ENCODE measurements at places on chromosomes 1 and 21. TPM values are rescaled to one million over a fixed set of nuclear protein-coding genes. Genes with fewer than 3 reads are reported as not detected.

DNA sequence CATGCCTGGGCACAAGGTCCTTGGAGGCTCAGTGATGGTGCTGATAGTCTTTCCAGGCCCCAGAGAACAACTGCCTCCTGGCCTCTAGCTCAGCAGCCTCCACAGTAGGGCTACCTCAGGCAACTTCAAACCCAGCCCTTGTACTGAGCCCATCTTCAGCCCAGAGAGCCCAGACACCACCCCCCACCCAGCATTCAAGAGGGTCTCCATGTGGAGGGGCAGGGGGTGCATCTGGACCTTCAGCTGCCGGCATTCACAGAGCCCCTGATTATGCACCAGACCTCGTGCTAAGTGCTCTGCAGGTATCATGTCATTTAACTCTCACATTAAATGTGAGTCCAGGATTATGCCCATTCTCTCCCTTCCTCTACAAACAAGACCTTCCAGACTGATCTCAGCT, 197.0 kb upstream of the ZC3H12A start:
- no peak overlapping the region for H3K27ac ChIP-seq
- no peaks in the 10 kb centered on the region for H3K27me3 ChIP-seq

DNA sequence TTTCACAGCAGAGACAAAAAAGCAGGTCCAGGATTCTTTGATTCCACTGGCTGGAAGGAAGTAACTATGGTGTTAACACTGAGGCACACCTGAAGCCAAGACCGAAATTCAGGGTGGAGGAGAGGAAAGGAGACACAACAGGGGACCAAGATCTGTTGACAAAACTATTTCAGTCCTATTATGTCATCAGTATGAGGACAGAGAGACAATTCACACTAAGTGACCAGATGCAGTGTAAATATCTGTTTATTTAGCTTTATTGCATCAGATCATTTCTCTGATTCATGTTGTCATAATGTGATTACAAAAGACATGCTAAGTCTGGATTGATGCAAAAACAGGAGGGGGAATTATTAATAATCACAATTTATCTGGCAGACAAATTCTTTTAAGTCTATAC, 118.8 kb downstream of the SIPA1L2 start:
- no peaks in the 10 kb centered on the region for H3K4me1 ChIP-seq
- H3K27me3 ChIP-seq, result no peaks in the 10 kb centered on the region
- no peak for DNase-seq
- no peak overlapping the region for H3K4me3 ChIP-seq
- no peaks in the 10 kb centered on the region for H3K36me3 ChIP-seq
- no peak overlapping the region for H3K27ac ChIP-seq

DNA sequence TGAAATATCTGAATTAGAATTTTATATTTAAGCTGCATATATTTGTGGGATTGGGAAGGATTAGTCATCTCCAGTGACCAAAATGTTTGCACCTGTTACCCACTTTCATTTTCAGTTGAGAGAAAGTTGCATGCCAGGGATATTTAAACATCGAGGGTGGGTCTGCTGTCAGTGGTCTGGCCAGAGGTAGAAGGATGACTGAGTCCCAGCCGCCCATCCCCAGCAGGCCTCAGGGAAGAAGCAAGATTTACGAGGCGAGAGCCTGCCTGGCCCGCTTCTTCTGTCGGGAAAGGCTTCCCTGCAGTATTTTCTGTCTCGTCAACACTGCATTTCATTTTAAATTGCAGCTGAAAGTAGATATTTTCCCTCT, 1.4 kb upstream of the MAN1C1 start:
- H3K4me3 ChIP-seq, result no peak overlapping the region
- no peak overlapping the region for H3K27ac ChIP-seq
- no peaks in the 10 kb centered on the region for H3K27me3 ChIP-seq
- no peak for DNase-seq

GRCh38 chr1:201732351-201732750, 96.6 kb upstream of the IPO9 start:
- H3K27ac ChIP-seq, result no peak overlapping the region
- no peaks in the 10 kb centered on the region for H3K36me3 ChIP-seq
- H3K27me3 ChIP-seq, result no peaks in the 10 kb centered on the region
- H3K4me1 ChIP-seq, result no peaks in the 10 kb centered on the region
- H3K4me3 ChIP-seq, result no peak overlapping the region
- no peak for DNase-seq

- no peak for DNase-seq
- H3K36me3 ChIP-seq, result no peaks in the 10 kb centered on the region
- H3K4me1 ChIP-seq, result peaks cover 9% of the 10 kb centered on the region
- H3K27me3 ChIP-seq, result peaks cover 6% of the 10 kb centered on the region
- no peak overlapping the region for H3K27ac ChIP-seq
Measured at GRCh38 chr1:46469881-46470280, 19.8 kb upstream of the DMBX1 start.

DNA sequence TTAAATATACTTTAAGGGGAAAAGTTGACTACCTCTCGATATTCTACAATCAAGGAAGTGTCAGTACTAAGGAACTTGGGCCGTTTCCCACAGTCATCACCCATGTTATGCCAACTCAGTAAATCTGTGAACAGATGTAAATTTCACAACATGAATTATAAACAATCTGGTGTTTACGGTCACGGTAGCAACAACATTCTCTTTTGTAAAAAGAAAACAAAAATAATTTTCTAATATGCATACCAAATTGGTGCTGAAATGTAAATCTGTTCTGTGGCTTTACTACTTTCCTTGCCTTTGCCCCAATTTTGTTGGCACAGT, 1.2 kb downstream of the SH3GLB1 start:
- H3K27ac ChIP-seq, result peak overlapping the region; percentile 97
- H3K36me3 ChIP-seq, result no peaks in the 10 kb centered on the region
- H3K4me1 ChIP-seq, result peaks cover 24% of the 10 kb centered on the region

GRCh38 chr1:169892927-169893644, 610 bp downstream of the SCYL3 start:
- H3K27ac ChIP-seq, result peak overlapping the region; percentile 84
- H3K27me3 ChIP-seq, result no peaks in the 10 kb centered on the region
- H3K4me1 ChIP-seq, result peaks cover 26% of the 10 kb centered on the region
- no peaks in the 10 kb centered on the region for H3K36me3 ChIP-seq
- H3K4me3 ChIP-seq, result peak overlapping the region; percentile 80

DNA sequence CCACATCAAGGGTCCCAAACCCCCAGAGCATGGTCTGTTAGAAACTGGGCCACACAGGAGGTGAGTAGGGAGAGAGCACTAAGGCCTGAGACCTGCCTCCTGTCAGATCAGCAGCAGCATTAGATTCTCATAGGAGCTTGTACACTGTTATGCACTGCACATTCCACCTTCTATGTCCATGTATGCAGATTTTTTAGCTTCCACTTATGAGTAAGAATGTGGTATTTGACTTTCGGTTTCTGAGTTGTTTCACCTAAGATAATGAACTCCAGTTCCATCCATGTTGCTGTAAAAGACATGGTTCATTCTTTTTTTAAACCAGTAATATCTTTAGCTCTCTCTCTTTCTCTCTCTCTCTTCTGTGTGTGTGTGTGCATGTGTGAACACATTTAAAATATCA, 663 bp upstream of the GBP6 start:
- no peak for DNase-seq
- H3K27ac ChIP-seq, result no peak overlapping the region
- H3K27me3 ChIP-seq, result no peaks in the 10 kb centered on the region
- no peaks in the 10 kb centered on the region for H3K36me3 ChIP-seq
- H3K4me3 ChIP-seq, result no peak overlapping the region

GRCh38 chr1:1092894-1093609, 18.9 kb upstream of the RNF223 start:
- H3K36me3 ChIP-seq, result no peaks in the 10 kb centered on the region
- H3K27me3 ChIP-seq, result no peaks in the 10 kb centered on the region
- no peaks in the 10 kb centered on the region for H3K4me1 ChIP-seq
- DNase-seq, result no peak
- no peak overlapping the region for H3K4me3 ChIP-seq

GRCh38 chr21:42215942-42216725, 2.8 kb upstream of the ABCG1 start:
- no peaks in the 10 kb centered on the region for H3K36me3 ChIP-seq
- H3K4me1 ChIP-seq, result peaks cover 15% of the 10 kb centered on the region
- no peak overlapping the region for H3K4me3 ChIP-seq
- H3K27me3 ChIP-seq, result no peaks in the 10 kb centered on the region

DNA sequence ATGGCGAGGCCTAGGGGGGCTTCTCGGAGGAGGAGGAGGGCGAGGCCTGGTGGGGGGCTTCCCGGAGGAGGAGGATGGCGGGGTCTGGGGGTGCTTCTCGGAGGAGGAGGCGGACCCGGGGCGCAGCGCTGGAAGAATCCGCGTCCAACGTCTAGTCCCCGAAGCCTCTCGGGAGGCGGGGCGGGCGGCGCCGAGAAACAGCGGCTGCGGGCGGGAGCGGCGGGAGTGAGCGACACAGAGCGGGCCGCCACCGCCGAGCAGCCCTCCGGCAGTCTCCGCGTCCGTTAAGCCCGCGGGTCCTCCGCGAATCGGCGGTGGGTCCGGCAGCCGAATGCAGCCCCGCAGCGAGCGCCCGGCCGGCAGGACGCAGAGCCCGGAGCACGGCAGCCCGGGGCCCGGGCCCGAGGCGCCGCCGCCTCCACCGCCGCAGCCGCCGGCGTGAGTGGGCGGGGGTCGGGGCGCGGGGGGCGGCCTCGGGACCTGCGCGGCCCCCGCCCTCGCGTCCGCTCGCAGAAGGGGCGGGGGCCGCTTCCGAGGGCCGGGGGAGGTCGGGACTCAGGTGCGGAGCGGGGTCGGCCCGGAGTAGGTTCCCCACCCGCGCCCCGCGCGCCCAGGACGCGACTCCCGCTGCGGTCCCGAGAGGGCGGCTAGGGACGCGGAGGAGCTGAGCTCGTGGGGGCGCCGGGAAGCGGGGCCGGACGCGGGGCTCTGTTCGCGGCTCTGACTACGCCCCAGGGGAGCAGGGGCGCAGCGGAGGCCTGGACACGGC, at the start of gene KLHL17:
Gene KLHL17 (plus strand): TSS at position 222 of the 769 bp plus-strand sequence. CDS start 110 bp downstream, at position 332.
- peak; percentile 85 for DNase-seq
- peaks cover 33% of the 10 kb centered on the region for H3K4me1 ChIP-seq
- H3K27me3 ChIP-seq, result no peaks in the 10 kb centered on the region
- H3K4me3 ChIP-seq, result peak within 1 kb of the TSS; percentile 51
- H3K36me3 ChIP-seq, result peaks cover 11% of the 10 kb centered on the region

DNA sequence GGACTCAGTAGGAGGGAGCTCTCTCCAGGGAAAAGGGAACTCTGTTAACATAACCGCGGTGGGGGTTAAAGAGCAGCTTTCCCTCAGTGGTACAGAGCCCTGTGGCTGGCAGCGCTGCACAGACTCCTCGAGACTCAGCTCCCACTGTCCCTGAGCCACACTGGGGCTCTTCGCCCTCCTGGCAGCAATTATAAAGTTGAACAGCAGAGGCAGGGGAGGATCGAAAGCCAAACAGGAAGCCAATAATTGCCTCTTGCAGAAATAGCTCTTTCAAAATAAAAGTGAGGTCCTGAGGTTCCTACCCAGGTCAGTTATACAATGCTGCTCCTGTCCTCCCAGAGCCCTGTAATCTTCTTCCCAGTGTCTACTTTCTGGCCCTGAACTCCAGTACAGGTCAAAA, 77.0 kb downstream of the FAM78B start:
- no peaks in the 10 kb centered on the region for H3K27me3 ChIP-seq
- H3K4me1 ChIP-seq, result no peaks in the 10 kb centered on the region
- H3K36me3 ChIP-seq, result no peaks in the 10 kb centered on the region
- no peak for DNase-seq

GRCh38 chr1:221032637-221033280, 153.5 kb downstream of the HLX start:
- H3K4me1 ChIP-seq, result no peaks in the 10 kb centered on the region
- H3K36me3 ChIP-seq, result no peaks in the 10 kb centered on the region
- H3K27me3 ChIP-seq, result no peaks in the 10 kb centered on the region
- no peak overlapping the region for H3K27ac ChIP-seq
- no peak for DNase-seq

DNA sequence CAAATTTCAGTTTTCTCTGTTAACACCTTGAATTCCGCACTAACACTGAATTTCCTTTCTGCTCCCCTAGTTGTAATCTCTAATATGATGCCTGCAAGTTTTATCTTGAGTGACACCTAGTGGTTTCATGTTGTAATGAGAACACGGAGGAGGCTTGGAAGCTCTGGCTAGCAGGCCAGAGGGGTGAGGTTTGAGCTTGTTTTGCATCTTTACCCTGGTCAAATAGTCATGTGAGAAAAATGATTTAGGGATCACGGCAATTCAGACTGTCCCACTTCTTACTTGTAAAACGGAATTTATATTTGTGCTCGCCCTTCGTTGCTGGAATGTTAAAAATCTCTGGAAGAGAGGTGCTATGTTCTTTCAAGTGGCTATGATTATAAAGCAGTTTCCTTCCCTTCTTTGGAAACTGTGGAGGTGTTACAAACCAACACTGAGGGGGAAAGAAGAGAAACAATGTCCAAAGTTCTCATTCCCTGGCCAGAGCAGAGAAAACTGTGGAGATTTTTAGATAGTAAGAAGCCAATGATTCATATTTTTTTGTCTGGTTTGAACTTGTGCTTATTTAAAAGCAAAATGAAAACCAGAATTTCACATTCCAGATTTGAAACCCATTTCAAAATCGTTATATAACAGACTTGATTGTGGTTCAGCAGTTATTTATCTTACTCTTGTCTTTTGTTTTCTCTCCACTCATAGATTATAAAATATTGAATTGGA, 5.3 kb upstream of the MROH9 start:
- no peak for DNase-seq
- no peaks in the 10 kb centered on the region for H3K4me1 ChIP-seq
- H3K27me3 ChIP-seq, result no peaks in the 10 kb centered on the region

DNA sequence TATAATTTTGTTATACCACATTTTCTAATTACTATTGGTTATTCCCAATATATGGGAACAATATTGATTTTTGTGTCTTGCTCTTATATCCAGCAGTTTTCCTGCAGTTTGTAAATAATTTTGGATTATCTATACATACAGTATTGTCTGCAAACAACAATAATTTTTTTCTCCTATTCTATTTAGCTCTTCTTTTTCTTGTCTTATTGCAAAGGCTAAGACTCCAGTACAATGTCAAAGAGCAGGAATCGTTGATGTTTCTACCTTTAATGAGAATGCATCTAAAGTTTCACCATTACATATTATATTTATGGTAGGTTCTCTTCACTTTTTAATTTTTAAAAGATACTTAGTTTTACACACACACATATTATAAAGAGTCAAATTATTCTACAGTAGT, 4.1 kb upstream of the AVPR1B start:
- H3K27me3 ChIP-seq, result no peaks in the 10 kb centered on the region
- H3K4me3 ChIP-seq, result no peak overlapping the region
- H3K27ac ChIP-seq, result no peak overlapping the region

- no peaks in the 10 kb centered on the region for H3K36me3 ChIP-seq
- DNase-seq, result no peak
- H3K27ac ChIP-seq, result no peak overlapping the region
- peaks cover 5% of the 10 kb centered on the region for H3K4me1 ChIP-seq
Measured at GRCh38 chr1:181087400-181087901, 1.0 kb upstream of the IER5 start.

The PRAMEF12 gene
- not detected for polyA plus RNA-seq

The FAM163A gene
- polyA plus RNA-seq, result 0.07 TPM
